Omental fat pad (tissue), 4 donors: ENCODE measurements at places on chromosomes 13 and 19. TPM values are rescaled to one million over a fixed set of nuclear protein-coding genes. Genes with fewer than 3 reads are reported as not detected.

DNA sequence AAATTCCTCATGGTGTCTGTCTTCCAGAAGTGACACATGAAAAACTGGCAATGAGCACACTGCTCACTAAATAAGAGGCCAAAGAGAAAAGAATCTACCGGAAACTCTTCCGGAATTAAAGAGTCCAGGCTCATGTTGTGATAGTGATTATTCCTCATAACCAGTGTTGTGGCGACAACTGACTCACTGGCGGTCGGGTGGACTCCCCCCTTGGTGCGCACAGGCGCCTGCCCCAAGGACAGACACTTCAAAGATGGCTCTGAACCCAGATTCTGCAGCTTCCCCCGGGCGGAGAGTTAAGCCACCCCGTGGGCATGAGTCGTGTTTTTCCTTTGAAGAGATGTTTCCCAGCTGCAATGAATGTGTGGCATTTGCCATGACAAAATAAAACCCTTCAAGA lies 10.3 kb downstream of the IL17D start:
- no peak for DNase-seq

GRCh38 chr13:109451726-109452125 lies 334.7 kb downstream of the IRS2 start:
- DNase-seq: no peak

DNA sequence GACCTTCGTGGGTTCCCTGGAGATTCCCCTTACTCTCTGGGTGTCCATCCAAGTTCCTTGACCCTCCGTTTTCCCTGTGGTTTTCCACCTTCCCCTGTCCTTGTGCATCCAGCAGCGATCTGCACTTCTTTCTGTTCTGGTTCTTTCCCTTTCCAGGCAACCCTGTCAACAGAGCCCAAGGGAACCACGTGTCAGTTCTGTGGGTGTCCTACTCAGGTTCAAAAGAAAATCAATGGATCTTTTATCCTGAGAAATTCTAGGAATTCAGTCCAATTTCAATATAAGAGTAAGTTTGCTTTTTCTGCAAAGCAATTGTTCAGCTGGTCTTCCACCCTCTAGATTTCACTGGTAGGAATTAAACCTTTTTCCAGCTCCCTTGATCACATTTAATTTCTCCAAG lies 1394.8 kb upstream of the SLC10A2 start:
- DNase-seq: no peak

Gene MYDGF
- total RNA-seq: 59.2 TPM

Gene RFPL4A
- total RNA-seq: not detected
